ENCODE measurements at places on chromosomes 12 and 14.

- DNase-seq = no peak
These were observed 73.8 kb downstream of the DNAI7 start for GRCh38 chr12:25121110-25121509.

GRCh38 chr12:30630979-30631285, 64.7 kb downstream of the IPO8 start:
- no peak for DNase-seq

- DNase-seq = no peak
These were observed 84.0 kb downstream of the TMCC3 start for GRCh38 chr12:94566345-94566744.

DNA sequence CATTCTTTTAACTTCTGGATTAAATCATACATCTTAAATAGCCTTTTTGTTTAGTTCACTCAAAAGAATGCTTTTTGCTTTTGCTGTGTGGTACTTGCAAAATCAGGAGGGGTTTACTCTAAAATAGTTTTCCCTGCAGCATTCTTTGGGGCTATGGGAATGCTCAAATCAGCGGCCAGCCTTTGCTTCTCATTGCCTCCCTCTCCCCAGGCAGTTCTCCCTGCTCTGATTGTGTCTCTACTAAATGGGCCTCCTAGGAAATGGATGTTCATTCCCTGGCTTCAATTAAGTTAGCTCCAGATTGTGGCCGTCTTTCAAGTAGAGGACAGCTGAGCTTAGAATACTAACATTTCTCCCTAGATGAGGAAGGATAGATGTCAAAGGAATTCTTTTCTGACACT, 4.4 kb downstream of the TULP3 start:
- DNase-seq = no peak

Data from cerebellar cortex (tissue), 1 donor.